Suppressor macrophage treated with lipopolysaccharide for 4 hours (primary cell): ENCODE measurements at places on chromosomes 7 and 10.

- DNase-seq: no peak
Measured at GRCh38 chr7:103894656-103895596, 94.5 kb downstream of the RELN start.

DNA sequence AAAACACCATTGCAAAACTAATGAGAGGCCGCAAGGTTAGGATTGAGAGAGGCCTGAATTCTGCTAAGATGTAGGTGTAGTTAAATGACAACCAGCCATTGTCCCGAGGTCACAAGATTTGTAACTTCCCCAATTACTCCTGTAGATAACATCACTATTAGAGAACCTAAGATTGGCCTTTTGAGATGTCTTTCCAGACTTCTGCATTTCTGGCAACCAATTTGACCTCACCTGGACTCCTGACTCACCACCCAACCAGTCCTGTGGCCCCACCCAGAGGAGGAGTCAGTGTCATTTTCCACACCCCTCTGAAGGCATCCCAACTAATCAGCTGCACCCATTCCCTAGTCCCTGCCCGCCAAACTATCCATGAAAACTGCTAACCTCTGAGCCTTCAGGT, 115.7 kb downstream of the PRKAG2 start:
- peak; percentile 31 for DNase-seq

- DNase-seq: no peak
Measured at GRCh38 chr10:88896372-88896993, 16.4 kb downstream of the STAMBPL1 start.

- DNase-seq: no peak
Measured at GRCh38 chr7:94417306-94417705, 22.6 kb downstream of the COL1A2 start.

DNA sequence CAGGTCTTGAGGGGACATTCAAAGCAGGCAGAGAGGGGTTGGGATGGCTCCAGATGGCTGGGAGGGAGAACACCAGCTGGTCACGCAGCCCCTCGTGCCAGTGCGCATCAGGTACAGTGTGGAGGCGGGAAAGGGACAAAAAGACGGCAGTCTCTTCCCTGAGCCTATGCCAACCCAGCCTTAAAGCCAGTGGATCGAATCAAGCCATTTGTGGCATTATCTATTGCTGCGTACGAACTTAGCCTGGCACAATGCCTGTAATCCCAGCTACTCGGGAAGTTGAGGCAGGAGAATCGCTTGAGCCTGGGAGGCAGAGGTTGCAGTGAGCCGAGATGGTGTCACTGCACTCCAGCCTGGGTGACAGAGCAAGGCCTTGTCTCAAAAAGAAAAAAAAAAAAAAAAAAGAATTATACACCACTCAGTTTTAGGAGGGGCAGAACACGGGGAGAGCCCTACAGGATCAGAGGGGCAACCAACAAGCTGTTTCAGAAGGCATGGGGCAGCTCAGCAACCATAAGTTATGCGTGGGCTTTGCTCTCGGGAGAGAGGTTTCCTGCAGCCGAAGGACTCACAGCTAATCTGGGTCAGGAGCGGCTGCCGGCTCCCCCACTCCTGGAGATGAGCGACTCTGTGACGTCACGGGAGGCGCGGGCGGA, 356 bp upstream of the NDUFB2 start:
- peak; percentile 94 for DNase-seq

GRCh38 chr7:122675011-122675410, 23.9 kb downstream of the RNF133 start:
- no peak for DNase-seq

DNA sequence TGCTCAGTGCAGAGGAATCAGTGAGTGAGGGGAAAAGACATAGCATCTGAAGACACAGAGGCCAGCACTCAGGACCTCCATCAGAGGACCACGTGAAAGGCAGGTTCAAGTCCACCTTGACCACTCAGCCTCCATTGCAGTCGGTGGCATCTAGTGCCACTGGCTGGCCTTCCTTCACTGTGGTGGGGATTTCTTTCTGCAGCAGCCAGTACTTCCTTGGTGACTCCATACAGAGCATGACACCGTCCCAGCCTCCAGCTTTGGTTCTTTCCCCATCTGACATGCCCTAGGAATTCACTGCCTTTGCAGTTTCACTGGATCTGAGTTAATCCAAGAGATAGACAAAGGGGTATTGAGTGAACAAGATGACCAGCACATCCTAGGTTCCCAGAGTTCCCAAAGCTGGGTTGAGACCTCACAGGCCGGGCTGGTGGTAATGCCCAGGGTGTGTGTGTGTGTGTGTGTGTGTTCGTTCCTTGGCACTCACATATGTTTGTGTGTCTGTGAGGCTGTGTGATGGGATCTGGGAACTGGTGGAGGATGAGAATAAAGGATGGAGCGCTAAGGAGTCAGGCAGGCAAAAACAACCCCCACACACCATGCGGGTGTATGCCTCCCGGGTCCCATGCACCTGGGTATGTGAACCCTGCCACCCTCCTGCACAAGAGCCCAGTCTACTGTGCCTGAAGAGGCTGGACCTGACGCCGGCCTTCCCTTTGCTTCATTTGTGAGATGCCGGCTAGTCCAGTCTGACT, 57.8 kb downstream of the SYPL1 start:
- no peak for DNase-seq

GRCh38 chr10:78742730-78743615, 325.8 kb upstream of the ZMIZ1 start:
- DNase-seq: no peak

- DNase-seq: no peak
Measured at GRCh38 chr10:129780198-129780597, 183.9 kb downstream of the EBF3 start.

DNA sequence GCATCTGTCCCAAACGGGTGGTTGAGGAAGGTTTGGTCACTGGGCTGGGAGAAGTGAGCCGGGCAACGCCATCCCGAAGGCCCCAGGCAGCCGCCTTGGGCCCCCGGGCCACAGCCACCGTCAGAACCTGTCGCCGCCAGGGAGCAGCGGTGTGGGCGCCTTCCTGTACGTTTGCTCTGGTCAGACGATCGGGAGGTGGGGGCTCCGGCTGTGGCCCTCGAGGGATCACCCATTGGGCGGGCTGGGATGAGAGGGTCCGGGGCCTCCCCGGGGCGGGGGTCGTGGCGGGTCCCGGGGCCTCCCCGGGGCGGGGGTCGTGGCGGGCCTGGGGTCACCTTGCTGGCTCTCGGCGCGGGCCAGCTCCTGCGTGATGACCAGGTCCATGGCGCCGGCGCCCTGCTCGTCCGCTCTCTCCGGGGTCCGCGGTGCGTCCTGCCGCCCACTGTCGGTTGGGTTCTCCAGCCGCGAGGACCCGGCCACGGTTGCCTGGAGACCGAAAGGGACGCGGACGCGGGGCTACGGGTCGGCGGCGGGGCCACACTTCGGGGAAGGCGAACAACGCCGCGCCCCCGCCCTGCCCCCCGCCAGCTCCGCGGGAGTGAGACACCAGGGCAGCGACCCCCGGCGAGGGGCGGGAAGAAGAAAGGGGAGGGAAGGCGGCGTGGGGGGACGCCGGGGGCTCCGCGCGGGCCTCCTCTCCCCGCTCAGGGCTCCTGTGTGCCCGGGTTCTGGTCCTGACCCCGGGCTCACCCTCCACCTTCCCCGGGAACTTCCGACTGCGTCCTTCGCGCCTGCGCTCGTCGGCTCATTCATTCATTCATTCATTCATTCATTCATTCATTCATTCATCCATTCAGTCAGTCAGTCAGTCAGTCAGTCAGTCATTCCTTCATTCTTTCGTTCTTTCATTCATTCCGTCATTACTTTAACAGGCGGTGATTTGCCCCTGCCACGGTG, at the start of gene CFAP46:
Gene CFAP46 (minus strand): TSS at position 470 of the 957 bp plus-strand sequence. CDS start 86 bp downstream, at position 384.
- DNase-seq: peak; percentile 40

DNA sequence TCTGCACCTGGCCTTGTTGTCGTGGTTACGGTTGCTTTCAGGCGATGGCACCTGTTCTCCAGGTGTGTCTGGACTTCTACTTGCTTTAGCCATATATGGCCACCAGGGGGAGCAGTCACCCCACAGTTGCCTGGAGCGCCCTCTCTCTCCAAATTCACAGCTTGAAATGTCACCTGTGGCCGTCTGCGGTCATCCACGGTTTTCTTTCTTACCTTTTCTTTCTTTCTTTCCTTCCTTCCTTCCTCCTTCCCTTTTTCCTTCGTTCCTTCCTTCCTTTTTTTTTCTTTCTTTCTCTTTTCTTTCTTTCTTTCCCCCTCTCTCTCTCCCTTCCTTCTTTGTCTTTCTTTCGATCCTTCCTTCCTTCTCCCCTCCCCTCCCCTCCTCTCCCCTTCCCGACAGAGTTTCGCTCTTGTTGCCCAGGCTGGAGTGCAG, 150.5 kb upstream of the VKORC1L1 start:
- peak; percentile 24 for DNase-seq

GRCh38 chr10:110774069-110775019, 97.4 kb upstream of the PDCD4 start:
- peak; percentile 51 for DNase-seq

GRCh38 chr7:91373111-91373800, 109.0 kb downstream of the FZD1 start:
- DNase-seq: peak; percentile 72

GRCh38 chr7:139246905-139247304, 15.9 kb downstream of the UBN2 start:
- no peak for DNase-seq
